ENCODE measurements at places on chromosomes 13 and 19.

DNA sequence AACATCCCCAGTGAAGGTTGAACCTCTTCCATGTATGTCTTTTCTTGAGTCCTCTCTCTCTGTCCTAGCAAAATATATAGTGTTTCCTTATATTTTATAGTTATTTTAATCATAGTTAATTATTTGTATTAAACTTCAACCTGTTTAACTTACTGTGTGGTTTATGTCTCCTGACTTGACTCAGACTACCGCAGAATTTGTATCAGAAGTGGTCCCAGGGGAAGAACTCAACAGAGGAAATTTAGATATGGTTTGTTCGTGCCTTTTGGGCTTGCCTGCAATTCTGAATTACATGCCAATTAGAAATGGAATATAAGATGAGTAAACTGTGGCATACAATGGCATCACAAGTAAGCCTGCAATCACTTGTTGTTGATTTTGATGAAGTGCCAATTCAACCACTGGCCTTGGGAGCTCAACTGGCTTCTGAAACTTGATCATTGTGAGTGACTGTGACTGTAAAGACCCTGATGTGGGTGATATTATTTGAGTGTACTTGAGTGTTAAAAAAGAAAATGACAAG lies 1459.5 kb upstream of the PCDH20 start:
- DNase-seq = no peak

DNA sequence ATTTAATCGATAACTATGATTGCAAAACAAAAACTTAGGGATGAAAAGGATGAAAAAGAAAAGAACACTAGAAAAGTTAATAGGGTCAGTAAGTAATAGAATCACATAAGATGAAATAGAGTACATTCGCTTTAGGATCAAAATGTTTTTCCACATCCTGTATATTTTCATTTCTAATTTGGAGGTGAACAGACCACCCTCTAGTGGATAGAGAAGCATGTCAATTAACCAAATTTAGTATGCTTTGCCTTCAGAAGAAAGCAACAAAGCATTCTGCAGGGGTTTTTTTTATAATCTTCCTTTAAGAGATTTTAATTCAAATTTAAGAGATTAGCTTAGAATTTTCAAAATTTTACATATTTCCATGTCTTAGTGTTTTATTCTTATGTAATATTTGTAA lies 611.0 kb upstream of the SGCG start:
- no peak for DNase-seq

GRCh38 chr19:14814982-14815652 lies 19.9 kb downstream of the OR7A5 start:
- DNase-seq = no peak

DNA sequence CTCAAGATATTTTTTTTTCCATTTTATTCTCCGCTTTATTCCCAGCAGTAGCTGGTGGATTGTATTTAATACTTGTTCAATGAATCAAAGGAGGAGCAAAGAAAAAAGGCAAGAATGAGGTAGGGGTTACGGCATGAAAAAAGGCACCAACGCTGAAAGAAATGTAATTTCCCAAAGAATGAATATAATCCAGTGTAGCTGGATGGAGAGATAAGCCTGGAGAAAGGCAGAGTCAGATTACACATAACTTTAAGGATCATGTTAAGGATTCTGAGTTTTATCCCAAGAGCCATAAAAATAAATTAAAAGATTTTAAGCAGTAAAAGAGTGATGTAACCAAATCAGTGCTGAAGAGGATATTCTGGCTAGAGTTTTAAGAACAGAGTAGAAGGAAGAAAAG lies 67.7 kb downstream of the RBM26 start:
- no peak for DNase-seq

- DNase-seq = no peak
Observed at GRCh38 chr13:50359779-50360178, 344.5 kb downstream of the KCNRG start.

- peak; percentile 33 for DNase-seq
Observed at GRCh38 chr19:33273881-33274662, 28.3 kb downstream of the CEBPA start.

DNA sequence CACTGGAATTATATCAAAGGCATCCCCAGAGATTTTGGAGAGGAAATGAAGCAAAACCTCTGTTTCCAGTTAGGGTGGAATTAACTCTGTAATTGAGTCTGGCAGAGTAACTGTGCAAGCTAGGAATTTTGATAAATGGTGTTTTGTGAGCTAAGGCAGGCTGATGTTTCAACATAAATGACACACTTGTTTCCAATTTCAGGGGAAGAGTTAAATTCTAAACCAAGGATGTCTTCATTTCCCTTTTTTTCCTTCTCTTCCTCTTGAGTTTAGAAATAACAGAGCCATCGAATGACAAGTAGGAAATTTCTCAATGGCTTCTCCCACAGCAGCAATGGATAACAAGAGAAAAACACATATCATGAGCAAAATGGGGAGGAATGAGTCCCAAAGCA lies 131.2 kb downstream of the IRS2 start:
- DNase-seq = no peak

GRCh38 chr13:57629821-57630235 lies 1.7 kb upstream of the PCDH17 start:
- no peak for DNase-seq

- DNase-seq = no peak
Observed at GRCh38 chr13:34822650-34823049, 119.4 kb upstream of the NBEA start.

GRCh38 chr19:33868076-33868735 lies 71.5 kb downstream of the KCTD15 start:
- DNase-seq = no peak

- DNase-seq = peak; percentile 70
Observed at GRCh38 chr19:17784201-17785008, 10.5 kb upstream of the B3GNT3 start.

- DNase-seq = peak; percentile 66
Observed at GRCh38 chr19:4768934-4769777, 22.4 kb upstream of the FEM1A start.

GRCh38 chr19:7534531-7535046 lies 928 bp upstream of the PNPLA6 start:
- DNase-seq = peak; percentile 35

- DNase-seq = no peak
Observed at GRCh38 chr13:51590971-51591627, 6.8 kb downstream of the WDFY2 start.

DNA sequence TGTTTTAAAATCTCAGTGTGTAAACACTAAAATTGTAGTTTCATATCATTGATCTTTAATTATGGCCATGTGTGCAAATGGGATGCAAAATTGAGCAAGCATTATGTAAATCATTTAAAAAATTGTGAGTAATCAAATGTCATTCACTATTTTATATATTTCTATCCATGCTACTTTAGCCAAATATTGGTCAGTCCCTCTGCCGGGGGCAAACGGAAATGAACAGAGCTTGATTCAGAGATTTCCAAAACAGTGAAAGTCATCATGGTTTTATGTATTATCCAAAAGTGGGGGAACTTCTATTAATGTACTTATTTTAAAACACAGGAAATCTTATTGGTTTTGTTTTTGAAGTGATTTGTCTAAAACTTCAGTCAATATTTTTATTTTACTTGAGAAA lies 219.1 kb downstream of the IRS2 start:
- no peak for DNase-seq

DNA sequence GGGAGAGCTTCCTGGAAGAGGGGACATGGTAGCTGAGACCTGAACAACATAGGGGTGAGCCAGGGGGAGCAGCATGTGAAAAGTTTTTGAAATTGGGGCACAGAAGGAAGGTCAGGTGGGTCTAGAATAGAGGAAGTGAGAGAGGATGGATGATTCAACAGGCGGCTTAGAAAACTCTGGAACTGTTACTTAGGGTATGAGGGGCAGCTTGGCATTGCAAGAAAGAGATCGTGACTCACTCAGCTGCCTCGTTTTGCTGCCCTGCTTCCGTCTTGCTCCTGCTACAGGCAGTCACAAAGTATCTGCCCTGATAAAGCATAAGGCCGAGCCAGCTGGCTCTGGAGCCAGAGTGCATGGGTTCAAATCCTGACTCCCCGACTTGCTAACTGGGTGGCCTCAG lies 1.3 kb upstream of the CEACAM20 start:
- no peak for DNase-seq

DNA sequence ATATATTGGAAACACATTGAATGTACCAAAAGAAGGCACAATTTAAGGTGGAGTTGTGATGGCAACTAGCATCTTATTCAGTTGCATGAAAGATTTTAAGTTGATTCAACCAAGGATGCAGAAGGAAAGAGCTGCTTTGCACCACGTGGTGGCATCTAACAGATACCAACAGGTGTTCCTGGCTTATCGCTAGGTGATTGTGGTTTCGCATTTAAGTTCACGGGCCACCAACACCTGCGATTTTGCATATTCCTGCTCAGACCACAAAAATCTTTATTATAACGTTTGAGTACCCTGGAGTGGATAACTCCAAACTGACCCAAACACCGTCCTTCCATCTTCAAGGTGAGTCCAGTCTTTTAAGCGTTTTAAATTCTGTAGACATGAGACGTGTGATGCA lies 45.3 kb downstream of the RGCC start:
- no peak for DNase-seq

- no peak for DNase-seq
Observed at GRCh38 chr13:114130837-114131582, 1.4 kb downstream of the RASA3 start.

- no peak for DNase-seq
Observed at GRCh38 chr19:3269916-3270671, 45.6 kb downstream of the CELF5 start.

GRCh38 chr19:39167461-39168257 lies 29.1 kb upstream of the NCCRP1 start:
- DNase-seq = no peak

DNA sequence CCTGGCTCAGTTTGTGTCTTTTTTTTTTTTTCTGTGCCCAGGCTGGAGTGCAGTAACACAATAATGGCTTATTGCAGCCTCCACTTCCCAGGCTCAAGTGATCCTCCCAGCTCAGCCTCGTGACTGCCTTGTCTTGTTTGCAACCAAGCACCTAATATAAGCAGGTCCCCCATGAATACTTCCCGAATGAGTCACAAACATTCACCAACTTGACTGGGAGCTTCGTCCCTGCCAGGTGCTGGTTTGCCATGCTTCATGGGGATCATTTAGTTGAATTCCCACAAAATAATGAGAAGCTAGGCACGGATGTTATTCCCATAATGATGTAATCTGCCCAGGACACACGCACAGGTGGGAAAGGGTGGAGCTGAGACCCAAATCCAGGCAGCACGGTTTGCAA lies 176.5 kb downstream of the CACNA1A start:
- no peak for DNase-seq

DNA sequence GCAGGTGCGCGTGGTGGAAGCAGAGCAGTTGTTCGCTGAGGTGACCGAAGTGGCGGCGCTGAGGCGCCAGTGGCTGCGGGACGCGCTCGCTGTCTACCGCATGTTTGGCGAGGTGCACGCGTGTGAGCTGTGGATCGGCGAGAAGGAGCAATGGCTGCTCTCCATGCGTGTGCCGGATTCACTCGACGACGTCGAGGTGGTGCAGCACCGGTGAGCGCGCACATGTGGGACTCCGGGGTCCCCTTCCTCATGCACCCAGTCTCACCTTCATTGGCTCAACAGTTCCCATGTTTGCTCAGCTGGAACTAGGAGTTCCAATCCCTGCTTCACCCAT lies 46.5 kb downstream of the SPTBN4 start:
- no peak for DNase-seq

DNA sequence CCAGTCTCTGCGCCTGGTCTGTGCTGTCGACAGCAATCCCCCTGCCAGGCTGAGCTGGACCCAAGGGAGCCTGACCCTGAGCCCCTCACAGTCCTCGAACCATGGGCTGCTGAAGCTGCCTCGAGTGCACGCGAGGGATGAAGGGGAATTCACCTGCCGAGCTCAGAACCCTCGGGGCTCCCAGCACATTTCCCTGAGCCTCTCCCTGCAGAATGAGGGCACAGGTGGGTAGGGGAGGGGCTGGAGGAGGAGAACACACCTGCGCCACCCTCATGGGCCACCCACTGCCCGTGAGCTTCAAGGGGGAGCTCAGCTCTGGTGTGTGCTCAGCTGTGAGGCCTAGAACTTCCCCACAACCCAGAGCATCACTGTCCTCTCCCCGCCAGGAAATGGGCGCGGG lies 38.6 kb upstream of the CD33 start:
- DNase-seq = no peak

DNA sequence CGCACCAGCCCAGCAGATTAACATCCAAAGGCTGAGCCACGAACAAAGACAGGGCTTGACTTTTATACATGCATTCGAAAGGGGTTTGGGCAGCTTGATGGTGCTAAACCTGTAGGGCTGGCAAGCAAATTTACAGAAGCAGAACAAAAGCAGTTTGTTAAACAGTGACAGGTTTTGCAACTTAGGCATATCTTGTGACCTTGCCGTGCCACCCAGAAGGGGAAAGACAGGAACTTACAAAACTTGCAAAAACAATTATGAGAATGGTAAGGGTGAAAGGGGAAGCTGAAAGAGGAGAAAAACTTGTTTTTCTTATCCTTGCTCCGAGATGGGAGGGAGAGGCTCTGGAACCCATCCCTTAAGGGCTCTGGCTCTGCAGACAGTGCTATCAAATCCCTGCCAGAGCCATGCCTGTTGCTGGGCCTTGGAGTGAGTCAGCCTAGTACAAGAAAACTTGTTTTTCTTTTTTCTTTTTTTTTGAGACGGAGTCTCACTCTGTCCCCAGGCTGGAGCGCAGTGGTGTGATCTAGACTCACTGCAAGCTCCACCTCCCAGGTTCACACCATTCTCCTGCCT lies 1325.2 kb upstream of the PRR20A start:
- no peak for DNase-seq

GRCh38 chr19:49987159-49987698 lies 26.3 kb upstream of the SIGLEC11 start:
- DNase-seq = peak; percentile 69

GRCh38 chr13:65914716-65915115 lies 1315.4 kb downstream of the PCDH9 start:
- DNase-seq = no peak

- DNase-seq = no peak
Observed at GRCh38 chr13:42259515-42259914, 12.4 kb upstream of the AKAP11 start.

DNA sequence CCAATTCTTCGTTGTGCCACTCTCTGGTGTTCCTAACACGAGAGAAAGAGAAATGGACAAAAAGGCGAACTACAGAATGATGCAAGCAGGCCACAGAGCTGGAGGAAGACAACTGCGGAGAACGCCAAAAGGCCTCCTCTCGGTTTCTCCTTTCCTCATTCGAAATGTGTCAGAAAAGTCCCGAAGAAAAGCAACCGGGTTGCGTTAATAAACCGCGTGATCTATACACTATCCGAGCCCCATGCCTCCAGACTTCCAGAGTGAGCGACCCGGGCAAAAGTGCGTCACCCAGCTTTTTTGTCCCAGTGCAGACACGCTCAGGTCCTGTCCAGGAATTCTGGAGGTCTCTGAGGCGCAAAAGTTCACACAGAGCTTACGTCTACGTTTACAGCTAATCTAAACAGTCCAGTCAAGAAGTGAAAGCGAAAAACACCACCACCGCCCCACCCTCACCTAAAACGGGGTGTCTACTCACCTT lies 413 bp downstream of the N4BP2L2 start:
- DNase-seq = peak; percentile 47

- DNase-seq = no peak
Observed at GRCh38 chr13:59865398-59865797, 298.3 kb downstream of the DIAPH3 start.

- DNase-seq = no peak
Observed at GRCh38 chr13:99308471-99309087, 1.4 kb upstream of the GPR183 start.

All from stimulated activated CD4-positive, alpha-beta T cell treated with anti-CD3 and anti-CD28 coated beads, Interleukin-12 subunit alpha, Interleukin-12 subunit beta, amount 100 ng/mL, for 4 hours (primary cell).